Upper lobe of left lung (tissue), 6 donors: ENCODE measurements at places on chromosomes 16 and 17. TPM values are rescaled to one million over a fixed set of nuclear protein-coding genes. Genes with fewer than 3 reads are reported as not detected.

- DNase-seq, result no peak
Measured at GRCh38 chr16:56198755-56199114, 7.4 kb downstream of the GNAO1 start.

GRCh38 chr16:13959626-13960025, 39.7 kb downstream of the ERCC4 start:
- DNase-seq, result no peak

DNA sequence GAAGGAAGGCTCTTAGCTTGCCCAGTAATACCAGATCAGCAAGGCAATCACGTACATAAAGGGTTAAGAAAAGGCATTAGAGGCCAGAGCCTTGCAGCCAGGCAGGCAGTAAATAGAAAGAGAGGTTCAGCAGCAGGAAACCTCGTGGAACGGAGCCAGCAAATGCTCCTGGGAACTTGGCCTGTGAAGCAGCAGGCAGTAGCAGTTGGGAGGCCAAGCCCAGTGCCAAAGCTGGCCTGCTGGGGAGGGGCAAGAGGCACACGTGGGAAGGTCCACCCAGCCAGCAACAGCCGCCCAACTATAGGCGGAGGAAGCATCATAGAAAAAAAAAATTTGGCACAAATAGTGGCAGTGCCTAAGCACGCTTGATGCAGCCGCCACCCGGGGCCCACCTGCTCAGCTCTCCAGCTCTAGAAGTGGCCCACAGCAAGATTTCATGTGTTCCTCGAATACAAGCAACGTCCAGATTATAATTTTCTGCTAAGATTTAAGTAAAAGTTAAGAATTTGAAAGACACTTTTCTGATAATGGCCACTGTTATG, 2339.5 kb downstream of the TP53TG3F start:
- no peak for DNase-seq

GRCh38 chr16:75317532-75317931, 66.1 kb upstream of the BCAR1 start:
- no peak for DNase-seq

DNA sequence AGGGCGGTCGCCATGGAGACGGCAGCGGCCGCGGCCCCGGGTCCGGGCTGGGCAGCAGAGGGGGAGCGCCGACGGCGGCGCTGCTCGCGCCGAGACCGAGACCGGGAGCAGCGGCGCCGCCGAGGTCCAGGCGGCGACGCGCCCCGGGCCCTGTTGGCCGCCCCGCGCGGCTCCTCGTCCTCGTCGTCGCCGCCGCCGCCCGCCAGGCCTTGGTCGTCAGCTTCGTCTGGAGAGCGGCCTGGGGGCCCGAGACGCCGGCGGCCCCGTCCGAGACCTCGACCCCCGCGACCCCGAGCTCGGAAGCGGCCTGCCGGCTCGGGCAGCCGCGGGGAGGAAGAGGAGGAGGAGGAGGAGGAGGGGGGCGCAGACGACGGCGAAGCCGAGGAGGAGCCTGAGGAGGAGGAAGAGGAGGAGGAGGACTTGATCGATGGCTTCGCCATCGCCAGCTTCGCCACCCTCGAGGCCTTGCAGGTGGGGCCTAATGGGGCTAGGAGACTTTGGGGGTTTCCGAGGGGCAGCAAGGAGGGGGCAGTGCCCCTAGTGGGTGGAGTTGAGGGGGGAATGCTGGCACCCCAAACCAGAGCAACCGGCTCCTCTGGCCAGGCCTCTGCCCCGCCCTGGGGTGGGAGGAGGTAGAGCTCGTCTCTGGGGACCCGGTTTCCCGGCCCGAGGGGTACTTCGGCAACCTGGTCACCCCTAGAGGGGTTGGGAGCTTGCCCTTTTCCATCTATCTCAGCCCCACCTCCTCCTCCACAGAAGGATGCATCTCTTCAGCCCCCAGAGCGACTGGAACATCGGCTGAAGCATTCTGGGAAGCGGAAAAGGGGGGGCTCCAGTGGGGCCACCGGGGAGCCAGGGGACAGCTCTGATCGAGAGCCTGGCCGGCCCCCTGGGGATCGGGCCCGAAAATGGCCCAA, 1.5 kb downstream of the FBRS start:
- DNase-seq, result peak; percentile 31

DNA sequence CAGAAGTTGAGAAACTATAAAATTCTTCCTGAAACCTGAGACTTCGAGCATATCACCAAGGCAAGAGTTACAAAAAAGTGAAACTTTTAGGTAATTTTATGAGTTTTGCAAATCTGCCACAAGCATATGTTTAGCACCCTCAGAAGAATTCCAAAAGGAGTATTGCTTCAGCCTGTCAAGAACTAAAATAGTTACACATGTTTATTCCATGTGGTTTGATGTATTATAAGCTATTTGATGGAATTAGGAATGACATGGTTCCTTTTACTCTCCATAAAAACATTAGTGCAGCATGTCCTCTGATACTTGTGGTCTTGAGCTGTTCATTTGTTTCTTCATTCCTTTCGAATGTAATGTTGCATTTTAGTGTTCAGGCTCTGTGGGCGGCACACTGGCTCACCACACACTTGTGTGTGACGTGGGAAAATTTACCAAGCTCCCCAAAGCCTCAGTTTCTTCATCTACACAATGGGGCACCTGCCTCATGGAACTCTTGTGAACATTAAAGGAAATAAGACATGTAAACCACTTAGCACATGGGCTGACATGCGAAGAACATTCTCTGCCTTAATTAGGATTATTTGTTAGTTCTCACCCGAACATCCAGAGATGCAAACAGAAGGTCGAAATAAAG, 204.2 kb upstream of the FOXF1 start:
- no peak for DNase-seq

- DNase-seq, result no peak
Measured at GRCh38 chr16:57261806-57262205, 16.7 kb downstream of the ARL2BP start.

DNA sequence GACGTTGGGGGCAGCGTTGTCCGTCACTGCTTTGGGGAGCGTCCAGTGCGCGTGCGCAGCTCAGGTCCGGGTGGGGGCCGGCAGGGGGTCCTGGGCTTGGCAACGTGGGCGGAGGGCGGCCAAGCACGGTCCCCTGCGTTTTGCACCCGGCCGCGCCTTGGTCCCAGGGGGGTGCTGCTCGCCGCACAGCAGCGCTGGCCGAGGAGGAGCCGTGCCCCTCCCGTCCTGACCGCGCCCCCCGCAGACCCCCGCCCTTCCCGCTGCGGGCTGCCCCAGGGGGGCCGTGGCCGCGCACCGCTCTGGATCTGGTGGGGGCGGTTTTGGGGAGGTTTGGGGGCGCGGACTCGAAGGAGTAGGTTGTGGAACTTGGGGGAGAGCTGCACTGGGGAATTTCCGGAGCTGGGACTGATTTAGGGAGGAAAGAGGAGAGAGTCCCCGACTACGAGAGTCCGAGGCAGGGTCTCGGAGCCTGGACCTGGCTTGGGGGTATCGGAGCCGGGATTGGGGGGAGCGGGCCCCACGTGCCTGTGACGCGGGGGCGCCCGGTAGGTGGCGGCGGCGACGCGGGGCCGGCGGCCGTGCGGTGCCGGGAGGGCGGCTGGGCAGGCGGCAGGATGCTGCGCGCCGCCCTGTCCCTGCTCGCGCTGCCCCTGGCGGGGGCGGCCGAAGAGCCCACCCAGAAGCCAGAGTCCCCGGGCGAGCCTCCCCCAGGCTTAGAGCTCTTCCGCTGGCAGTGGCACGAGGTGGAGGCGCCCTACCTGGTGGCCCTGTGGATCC, at the start of gene SLC9A5:
Gene SLC9A5, plus strand, starts transcription at position 579 of the 777 bp plus-strand sequence. Its CDS starts 36 bp downstream, at position 615.
- DNase-seq, result peak; percentile 88

DNA sequence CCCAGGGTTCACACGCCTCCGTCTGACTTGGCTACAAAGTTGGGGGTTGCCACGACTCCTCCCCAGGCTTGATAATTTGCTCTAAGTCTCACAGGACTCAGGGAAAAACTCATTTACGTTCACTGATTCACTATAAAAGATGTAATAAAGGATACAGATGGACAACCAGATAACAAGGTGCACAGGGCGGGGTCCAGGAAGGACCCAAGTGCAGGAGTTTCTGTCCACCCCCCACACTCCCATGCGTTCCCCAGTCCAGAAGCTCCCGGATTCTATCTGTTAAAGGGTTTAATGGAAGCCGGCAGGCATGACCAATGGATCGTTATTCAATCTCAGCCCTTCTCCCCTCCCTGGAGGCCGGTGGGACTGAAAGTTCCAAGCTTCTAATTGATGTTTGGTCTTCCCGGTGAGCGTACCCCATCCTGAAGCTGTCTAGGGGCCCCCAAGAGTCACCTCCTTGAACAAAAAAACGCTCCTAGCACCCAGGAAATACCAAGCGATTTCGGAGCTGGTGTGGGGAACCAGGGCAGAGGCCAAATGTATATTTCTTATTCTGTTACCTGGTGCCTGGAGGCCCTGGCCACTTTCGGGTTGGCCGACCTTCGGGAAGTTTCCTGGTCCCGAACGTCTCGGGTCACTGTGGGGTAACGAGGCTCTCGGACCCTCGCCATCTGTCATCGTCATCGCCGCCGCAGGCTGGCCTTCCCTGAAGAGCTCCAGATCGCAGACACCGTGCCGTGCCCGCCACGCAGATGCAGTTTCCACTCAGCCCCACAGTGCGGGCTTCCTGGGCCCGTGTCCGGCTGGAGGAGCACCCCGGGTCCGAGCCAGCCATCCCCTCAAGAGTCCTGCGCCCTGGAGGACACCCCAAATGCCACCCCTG, 13.5 kb upstream of the METRNL start:
- DNase-seq, result peak; percentile 15

GRCh38 chr16:12646490-12647274, 157.0 kb downstream of the CPPED1 start:
- DNase-seq, result no peak

DNA sequence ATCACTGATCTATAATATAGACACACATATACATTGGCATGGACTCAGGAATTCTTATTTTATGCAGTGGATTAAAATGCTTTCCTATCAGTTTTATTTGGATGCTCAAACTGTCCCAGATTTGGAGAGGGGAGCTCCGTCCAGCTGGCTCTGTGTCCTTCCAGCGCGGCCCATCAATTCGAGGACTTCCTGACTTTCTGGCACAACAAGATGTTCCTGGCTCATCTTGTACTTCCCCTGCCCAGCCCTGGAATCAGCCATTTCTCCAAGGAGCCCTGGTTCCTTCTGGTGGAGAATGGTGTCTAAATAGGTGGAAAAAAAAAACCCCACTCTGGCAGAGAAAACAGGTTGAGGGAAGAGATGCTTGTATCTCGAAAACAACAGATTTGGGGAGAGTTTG, 94.5 kb downstream of the CRISPLD2 start:
- no peak for DNase-seq

- no peak for DNase-seq
Measured at GRCh38 chr17:692116-692515, 22.5 kb downstream of the VPS53 start.

- DNase-seq, result no peak
Measured at GRCh38 chr16:27795992-27796614, 246.2 kb downstream of the KATNIP start.

GRCh38 chr16:57480754-57481230, 5.5 kb downstream of the DOK4 start:
- no peak for DNase-seq

DNA sequence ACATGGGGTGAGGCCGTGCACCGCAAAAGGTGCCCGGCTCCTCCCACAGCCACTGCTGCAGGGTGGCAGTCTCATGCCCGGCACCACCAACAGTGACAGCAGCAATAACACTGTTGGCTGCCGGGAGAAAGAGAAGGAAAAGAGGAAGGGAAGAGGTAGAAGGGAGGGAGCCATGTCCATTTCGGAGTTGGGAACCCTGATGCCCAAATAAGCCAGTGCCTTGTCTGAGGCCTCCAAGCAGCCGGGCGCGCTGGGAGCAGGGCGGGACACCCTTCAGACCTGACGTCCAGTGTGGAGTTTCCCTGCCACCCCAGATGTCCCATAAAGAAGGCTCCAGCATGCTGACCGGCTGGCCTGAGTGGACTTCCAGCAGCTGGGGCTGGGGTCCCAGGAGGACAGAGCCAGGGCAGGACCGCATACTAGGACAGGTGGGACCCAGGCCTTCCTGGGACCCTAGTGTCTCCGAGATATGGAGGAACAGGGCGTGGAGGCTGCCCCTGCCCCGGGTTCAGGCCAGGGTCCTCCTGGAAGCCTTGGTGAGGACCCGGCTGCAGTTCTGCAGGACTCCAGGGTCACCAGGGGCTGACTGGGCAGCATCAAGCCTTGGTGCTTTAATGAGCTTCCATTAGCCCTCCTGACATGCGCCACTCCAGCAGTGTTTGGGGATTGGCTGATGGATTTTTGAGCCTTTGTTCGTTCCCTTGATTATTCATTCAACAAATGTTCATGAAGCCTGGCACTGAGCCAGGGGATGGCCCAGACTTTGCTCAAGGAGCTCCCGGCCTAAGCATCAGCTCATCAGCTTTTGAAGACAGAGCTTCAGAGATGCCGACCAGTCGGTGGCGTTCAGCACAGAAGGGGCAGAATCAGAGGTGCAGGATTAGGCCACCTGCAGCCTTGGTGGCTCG, 223.6 kb upstream of the CIBAR2 start:
- DNase-seq, result peak; percentile 65

- DNase-seq, result no peak
Measured at GRCh38 chr17:17207998-17208397, 1.9 kb upstream of the PLD6 start.

DNA sequence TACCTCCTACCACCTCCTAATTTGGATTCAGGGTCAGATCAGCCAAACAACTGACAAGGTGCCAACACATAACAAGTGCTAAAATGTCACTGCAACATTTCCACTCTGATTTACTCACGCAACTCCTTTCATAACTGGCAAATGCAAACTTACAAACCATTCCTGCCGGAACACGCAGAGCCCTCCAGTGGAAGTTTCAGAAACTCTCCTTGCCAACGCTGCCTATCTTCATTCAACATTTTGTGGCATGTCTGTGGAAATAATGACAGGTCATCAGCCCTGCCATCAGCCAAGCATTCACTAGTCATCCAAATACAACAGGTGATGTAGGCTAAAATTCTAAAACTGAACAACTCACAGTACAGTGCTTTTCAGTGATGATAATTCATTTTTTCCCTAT, 37.7 kb upstream of the OR3A1 start:
- DNase-seq, result no peak

The GALR2 gene
- total RNA-seq, result not detected

The CLDN7 gene
- 57.6 TPM for total RNA-seq

The PPY gene
- total RNA-seq, result not detected

The CACNG1 gene
- total RNA-seq, result not detected

The GPR139 gene
- not detected for total RNA-seq

The PYDC1 gene
- not detected for total RNA-seq

The UTS2R gene
- not detected for total RNA-seq

The SLC52A1 gene
- 0.22 TPM for total RNA-seq

The TMEM98 gene
- 101 TPM for total RNA-seq

The HSD17B2 gene
- total RNA-seq, result not detected

The CLDN9 gene
- total RNA-seq, result 0.60 TPM

The KRT39 gene
- total RNA-seq, result not detected

The TM4SF5 gene
- total RNA-seq, result not detected

The DOC2A gene
- total RNA-seq, result 11.0 TPM

The ITGB3 gene
- total RNA-seq, result 10.7 TPM
